Activated CD8-positive, alpha-beta memory T cell treated with anti-CD3 and anti-CD28 coated beads for 1 hour (primary cell): ENCODE measurements at places on chromosomes 13 and 19.
A peak's percentile ranks its signal among the peaks of the same experiment; 100 is the strongest.

- DNase-seq: peak; percentile 42
These were observed at the start of gene SLC7A1 for GRCh38 chr13:29595380-29596063. TSS of gene SLC7A1 (minus strand) at chr13:29595688. CDS start at chr13:29536188, 59,500 bp downstream.

DNA sequence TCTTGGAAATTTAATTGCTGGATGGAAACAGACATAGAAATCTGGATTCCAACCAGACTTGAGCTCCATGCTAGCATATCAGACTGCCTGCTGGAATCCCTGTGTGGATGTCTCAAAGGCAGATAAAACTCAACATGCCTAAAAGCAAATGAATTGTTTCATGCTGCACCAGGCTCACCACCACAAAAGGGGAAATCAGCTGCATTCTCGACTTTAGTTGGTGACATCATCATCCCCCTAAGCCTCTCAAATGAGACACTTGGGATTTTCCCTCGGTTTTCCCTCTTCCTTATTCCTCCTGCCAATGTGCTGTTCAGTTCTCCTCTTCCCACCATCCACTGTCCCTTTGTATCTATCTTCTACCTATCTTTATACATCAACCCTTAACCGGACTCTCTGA lies 134.3 kb downstream of the ZDHHC20 start:
- DNase-seq: no peak

DNA sequence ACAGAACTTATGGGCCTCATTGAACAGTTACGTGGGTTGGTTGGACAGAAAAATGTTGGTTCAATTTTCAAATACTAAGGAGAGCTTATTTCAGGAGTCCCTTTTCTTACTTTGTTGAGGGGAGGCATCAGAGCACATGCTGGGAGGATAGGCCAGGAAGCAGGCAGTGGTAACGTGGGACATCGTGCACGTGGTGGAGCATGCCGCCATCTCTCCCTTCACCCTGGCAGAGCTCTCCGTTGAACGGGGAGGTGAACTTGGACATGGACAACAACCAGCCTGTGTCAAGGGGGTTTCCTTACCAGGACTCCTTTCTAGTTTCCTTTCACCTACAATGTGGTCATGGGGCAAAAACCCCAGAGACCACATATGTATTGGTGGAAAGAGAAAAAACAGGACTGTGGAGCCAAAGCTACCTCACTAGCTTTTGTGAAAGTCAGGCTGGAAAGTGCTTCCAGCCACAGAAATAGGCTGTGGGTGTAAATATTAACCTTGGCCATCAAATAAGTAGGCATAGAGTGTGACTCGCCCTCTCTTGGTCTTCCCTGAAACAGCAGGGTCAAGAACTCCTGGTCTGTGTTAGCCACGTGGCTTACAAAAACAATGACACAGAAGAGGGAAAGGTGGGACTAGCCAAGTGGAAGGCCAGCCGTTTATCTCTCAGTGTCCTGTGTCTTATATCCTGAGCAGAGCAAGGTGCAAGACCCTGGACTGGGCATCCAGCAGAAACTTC lies 14.4 kb downstream of the MICOS13 start:
- no peak for DNase-seq

DNA sequence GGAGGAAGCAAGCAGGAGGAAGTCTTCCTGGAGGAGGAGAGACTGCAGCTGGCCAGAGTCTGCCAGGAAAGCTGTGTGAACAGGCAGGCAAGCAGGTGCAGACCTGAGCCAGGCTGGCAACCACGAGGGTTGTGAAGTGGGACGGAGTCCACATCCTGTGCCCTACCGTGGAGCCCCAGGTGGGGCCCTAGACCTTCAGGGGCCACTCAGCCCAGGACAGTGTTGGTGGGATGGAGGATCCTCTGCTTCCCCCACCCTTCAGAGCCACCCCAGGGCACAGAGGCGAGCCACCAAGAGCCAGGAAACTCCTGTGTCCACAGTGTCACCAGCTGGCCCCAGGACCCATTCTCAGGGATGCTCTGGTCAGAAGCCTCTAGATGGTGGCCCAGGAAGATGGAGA lies 8.4 kb upstream of the VSTM2B start:
- DNase-seq: no peak

DNA sequence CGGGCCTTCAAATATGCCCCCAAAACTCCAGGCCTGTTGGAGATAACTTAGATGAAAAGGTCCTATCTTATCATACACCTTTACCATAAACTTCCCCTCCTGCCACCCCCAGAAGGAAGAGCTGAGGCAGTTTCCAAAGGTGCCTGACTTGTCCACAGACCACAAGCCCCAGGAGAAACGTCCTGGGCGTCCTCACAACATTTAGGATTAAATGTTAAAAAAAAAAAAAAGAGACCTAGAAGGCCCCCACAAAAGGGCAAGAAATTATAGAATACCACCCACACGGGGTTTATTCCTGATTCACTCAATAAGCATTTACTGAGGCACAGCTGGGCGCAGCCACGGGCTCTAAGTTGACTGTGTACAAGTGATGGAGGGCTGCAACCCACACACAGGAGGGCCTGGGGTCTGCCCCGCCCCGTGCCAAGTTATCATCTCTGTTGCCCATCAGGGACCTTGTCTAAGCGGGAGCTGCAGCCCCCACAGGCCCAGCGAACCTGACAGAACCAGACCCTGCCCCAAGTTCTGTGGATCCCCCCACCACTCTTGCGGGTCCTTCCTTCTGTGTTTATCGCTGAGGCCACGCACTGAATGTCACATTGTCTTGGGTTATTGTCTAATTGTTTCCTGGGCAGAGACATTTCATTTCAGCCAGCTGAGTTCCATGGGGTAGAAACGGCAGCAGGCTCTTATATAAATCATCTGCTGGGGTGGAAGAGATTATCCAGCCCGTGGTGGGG lies 83.0 kb upstream of the TM9SF2 start:
- no peak for DNase-seq

GRCh38 chr19:42327381-42327780 lies 1.9 kb downstream of the MEGF8 start:
- DNase-seq: no peak

GRCh38 chr13:98999639-98999952 lies 21.7 kb upstream of the DOCK9 start:
- DNase-seq: no peak

- no peak for DNase-seq
These were observed 15.5 kb downstream of the GJB2 start for GRCh38 chr13:20177049-20177831.

DNA sequence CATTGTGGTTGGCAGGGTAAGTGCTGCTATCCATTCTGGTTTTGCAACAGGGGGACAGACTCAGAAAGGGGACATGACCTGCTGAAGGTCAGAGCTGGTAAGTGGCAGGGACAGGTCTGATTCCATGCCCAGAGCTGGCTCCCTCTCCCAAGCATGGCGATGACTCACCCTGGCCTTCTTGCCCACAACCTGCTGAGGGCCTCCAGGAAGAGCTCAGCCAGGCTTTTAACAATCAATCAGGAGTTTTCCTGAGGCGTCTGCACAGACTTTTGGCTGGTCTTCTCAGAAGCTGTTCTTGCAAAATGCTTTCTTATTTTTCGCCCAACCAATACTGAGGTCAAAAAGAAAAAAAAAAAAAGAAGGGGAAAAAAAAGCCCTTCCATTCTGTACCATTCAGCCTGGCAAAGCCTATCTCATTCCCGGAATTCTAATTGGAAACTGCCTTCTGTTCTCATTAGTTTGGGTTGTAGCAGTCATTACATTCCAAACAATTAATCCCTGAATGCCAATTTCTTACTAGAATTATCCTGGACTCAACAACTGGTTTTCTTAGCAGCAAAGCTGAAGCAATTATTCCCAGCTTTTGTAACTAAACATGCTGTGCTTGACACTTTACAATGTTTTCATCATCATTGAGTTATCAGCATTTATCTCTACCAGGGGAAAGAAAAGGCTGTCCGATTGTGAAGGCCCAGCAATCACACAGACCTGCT lies 17.7 kb downstream of the SIAH3 start:
- DNase-seq: no peak

DNA sequence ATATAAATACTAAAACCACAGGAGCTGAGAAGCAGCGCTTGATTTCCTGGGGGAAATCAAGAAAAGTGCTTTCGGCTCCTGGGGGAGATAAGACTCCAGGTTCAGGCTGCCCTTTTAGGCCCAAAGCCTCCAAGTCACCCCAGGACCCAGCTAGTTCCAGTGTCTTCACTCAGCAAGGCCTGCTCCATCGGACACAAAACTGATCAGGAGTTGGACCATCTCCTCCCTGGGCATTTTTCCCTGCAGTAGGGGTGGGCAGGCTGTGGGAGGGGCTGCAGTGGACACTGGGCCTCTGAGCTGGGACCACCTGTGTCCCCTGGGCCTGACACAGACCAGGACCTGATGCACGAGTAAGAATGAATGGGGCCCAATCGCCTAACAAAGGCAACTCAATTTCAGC lies 15.2 kb downstream of the C19orf12 start:
- no peak for DNase-seq

- no peak for DNase-seq
These were observed 29.2 kb upstream of the ARGLU1 start for GRCh38 chr13:106597186-106597585.

DNA sequence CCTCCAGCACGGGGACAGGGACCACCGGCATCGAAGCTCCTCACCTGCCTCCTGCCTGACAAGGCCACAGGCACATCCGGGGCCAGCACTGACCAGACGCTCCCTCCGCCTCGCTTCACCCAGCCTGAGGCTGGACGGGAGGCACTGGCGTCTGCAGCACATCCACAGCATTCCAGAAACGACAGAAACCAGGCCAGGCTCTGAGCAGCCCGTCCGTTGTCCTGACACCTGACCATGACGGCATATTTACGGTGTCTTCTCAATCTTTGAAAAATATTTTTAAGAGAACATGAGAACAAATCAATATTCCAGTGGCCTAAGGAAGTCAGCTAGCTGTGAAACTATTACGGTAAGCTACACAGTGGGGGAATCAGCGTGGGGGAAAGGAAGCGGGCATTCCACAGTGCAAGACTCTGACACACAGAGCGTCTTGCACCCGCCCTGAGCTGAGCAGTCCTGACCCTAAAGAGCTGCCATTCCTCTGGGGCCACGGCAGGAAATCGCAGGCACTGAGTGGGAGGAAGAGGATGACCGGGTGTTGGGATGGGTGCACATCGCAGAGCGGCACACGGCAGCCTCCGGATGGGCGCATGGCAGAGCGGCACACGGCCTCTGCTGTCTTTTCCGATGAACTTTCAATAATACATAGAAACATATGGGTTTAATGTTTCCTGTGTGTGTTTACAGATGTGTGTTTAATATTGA lies 26.8 kb downstream of the RASA3 start:
- DNase-seq: no peak

GRCh38 chr13:113618455-113618854 lies 33.9 kb downstream of the TFDP1 start:
- DNase-seq: no peak

GRCh38 chr13:85223883-85224656 lies 575.1 kb downstream of the SLITRK6 start:
- no peak for DNase-seq
